ENCODE measurements at places on chromosomes 5 and 9.

DNA sequence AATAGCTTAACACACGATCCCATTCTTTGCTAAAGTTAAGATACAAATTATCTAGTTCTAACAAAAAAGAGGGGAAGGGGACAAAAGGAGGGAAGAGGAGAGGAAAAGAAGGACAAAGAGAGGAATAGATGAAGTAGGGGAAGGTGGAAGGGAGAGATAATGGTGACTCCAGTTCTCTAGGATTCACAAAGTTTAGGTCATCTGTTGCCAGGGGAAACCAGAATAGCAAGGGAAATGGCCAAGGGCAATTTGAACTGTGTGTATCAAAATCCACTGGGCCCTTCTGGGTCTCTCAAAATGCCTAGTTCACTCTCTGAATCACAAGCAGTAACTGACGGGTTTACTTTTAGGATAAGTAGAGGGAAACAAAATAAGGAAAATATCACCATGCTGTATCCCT, 7.6 kb downstream of the SLC24A2 start:
- DNase-seq: no peak

- DNase-seq: no peak
Observed at GRCh38 chr9:34151398-34151797, 24.9 kb upstream of the DCAF12 start.

- no peak for DNase-seq
Observed at GRCh38 chr5:135723491-135723890, 111.0 kb upstream of the SLC25A48 start.

- DNase-seq: no peak
Observed at GRCh38 chr5:65142511-65143011, 339.2 kb downstream of the ADAMTS6 start.

DNA sequence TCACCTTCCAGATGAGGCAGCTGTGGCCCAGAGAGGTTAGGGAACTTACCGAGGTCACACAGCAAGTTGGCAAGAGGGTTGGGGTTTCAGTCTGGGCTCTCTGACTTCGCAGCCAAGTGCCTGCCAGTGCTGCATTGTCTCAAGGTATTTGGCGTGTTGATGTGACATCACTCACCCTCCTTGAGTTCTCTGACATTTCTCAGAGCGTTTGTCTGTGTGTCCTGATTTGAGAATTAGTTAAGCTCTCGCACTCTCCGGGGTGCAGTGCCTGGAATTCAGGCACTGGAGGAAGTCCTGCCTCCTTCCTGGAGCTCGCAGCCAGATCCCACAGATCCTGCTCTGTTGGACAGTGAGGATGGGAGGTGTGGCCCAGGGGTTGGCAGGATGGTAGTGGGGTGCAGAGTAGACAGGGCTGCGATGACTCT, 25.7 kb downstream of the WWC1 start:
- DNase-seq: no peak

DNA sequence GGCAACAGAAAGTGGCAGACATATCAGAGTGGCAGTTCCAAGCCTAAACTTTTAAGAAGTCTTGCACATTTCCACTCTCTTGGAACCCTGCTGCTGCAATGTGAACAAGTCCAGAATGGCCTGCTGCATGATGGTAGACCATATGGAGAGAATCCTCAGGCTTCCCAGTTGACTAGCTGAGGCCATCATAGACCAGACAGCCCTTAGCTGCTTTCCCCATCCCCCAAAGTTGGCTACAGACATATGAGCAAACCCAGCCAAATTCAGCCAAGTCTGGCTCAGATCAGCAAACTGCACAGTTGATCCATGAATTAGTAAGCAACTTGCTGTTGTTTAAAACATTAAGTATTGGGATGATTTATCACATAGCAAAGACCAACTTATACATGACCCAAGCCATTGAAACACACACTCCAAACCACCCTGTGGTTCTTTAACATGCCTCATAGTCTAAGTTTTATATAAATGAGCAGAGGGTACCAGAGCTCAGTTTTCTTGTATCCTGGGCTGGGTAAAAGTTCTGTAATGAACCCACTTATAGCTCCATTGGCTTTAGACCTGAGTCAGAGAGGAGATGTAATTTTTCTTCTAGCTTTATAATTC, 19.9 kb downstream of the PPP3R2 start:
- no peak for DNase-seq

DNA sequence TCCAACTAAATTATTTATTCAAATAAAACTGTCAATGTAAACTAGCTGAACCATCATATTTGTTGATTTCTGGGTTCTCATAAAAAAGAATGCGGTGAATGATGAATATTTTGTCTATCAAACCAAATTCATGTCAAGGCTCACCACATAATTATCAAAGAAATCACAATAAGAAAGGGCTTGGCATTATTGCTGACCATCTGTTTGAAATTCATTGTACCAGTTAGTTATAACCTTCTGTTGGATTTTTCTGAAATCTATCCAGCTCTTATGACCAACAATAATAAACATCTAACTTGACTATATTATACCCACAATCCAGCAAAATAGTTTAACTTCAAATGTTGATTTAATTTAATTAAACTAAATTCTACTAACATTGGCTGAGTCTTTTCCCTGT, 53.1 kb downstream of the GABRA1 start:
- no peak for DNase-seq

DNA sequence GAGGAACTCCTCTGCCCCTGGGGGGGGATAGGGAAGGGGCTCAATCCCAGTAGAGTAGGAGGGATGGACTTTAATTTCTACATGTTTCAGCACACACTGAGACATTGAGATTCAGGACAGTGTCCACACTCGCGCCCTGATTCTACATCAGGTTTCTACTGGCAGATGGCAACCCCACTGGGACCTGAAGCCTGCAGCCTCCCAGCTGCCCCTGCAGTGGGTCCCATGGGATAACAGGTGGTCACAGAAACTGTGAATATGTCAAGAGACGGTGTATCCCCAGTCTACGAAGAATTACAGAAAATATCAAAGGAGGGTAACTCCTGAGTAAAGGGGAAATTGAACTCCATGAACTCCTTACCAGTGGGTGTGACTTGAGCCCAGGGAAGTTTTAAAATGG, 2.4 kb upstream of the TERT start:
- DNase-seq: no peak

DNA sequence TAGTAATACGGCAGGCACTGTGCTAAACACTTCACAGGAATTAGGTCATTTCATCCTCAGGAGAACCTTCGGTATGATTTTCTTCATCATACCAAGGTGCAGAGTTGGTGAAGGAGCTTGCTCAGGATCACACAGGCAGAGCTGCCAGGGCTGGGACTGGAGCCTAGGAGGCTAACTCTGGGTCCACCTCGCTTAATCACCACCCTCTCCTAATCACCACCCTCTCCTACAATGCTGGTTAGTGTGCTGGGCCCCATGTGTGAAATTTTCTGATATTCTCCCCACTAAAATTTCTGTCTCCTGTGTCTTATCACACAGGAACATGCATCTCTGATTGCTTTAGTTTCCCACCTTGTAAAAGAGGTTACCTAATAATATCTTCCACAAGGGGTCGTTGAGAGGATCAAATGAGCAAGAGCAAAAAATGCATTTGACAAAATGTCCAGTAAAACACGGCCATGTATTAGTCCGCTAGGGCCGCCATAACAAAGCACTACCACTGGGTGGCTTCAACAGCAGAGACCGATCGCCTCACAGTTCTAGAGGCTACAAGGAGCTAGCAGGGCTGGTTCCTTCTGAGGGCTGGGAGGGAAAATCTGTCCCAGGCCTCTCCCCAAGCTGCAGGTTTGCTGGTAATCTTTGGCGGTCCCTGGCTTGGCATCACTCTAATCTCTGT, 128.2 kb upstream of the NFIB start:
- no peak for DNase-seq

GRCh38 chr5:83474991-83475390, 3.4 kb downstream of the VCAN start:
- DNase-seq: no peak

Data from NCI-H774 (cell line).